ENCODE measurements at places on chromosomes 16 and 17.

GRCh38 chr16:47561286-47561685 is 100.2 kb downstream of the PHKB start:
- DNase-seq, result no peak

DNA sequence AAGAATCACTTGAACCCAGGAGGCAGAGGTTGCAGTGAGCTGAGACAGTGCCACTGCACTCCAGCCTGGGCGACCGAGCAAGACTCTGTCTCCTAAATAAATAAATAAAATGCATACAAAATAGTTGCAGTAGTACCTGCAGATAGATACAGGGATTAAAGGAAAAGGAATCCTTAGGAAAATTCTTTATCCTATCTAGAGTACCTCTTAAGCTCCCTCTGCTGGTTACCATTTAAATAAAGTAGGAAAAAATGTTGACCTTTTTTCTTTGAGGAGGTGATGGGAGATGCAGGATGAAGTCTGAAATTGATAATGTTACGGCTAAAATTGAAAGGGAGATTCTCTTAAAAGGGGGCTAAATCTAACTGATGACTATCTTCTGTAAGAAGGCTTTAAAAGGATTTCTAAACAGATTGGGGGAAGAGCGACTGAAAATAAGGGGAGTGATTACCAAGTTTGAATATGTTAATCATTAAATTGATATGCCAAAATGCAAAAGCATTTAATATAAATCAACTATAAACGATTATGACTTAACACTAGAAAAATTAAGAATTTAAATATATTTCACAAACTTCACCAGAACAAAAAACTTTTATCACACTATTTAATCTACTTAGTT is 29.4 kb downstream of the C16orf87 start:
- no peak for DNase-seq

DNA sequence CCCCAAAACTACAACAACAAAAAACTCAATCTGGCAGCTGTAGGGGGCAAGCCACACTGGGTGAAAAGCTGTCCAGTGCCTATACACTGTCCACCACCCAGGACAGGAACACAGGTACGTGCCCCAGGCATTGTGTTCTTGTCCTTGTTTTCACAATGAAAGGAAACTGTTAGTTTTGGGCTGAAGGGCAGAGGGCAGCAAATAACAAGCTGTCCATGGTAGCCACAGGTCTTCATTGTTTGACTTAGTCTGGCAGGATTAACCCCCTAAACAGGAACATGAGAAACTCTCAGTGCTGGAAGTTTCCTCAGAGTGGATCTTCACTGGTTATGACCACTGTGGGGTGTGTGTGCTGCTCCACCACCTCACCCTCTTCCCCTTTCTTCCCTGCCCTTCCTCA is 224.6 kb upstream of the N4BP1 start:
- DNase-seq, result no peak

DNA sequence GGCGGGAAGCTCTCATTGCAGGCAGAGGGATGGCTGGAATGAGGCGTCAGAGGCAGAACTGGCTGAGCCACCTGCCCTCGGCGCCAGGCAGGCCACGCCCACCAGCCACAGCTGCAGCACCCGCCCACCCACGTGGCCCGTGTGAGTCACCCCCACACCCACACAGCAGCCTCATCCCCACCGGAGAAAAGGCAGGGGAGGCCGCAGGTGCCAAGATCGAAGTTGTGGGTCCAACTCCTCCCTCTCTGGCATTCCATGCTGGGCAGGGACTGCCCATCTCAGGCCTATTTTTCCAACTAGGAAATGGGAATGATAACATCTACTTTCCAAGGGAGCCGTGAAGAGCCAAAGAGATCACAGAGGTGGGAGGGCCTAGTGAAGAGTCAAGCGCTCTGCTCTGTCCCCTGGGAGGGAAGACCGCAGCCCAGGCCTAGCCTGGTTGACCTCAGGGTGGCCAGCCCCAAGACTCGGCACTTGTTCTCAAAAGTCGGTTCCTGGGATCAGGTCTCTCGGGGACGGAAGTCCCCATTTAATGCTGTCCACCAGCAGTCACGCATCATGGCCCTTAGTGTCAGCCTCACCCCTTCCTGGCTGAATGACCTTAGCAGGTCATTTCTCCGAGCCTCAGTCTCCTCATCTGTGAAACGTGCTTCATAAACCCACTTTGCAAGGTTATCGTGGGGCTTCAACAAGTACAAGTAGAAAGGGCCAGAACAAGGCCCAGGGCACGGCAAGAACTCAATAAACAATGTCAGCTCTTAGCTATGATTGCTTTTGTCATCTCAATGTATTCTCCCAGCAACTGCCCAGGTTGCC is at the start of gene TRPV3:
Gene TRPV3, minus strand, starts transcription at position 45 of the 816 bp plus-strand sequence. CDS start 2,962 bp downstream, outside the sequence.
- no peak for DNase-seq

DNA sequence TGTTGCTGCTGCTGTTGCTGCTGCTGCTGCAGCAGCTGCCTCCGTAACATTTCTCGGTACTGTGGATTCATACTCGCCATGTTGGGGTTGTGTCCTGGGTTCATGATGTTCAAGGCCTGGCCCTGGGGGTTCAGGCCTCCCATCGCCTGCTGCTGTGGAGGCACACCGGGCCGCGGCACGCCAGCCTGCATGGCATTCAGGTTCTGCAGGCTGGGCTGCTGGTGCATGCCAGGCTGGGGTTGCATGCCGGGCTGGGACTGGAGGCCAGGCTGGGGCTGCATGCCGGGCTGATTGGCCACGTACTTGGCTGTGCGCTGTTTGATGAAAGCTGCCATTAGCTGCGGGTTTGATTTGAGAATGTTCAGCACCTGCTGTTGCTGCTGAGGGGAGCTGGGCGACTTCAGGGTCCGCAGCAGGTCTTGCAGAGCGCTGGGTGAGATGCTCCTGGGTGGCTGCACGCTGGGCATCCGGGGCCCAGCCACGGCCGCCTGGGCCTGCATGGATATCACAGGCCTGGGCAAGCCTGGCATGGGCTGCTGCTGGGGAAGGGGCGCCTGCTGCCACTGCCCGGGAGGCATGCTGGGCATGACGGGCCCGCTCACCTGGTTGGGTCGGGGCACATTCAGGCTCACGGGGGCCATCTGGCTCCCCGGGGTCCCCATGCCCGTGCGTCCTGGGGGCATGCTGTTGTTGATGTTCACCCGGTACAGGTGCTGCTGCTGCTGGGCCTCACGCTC is 11.3 kb upstream of the TRAP1 start:
- no peak for DNase-seq

Data from cerebellar nuclear complex (tissue), 1 donor.